ENCODE measurements at places on chromosomes 4 and X. TPM values are rescaled to one million over a fixed set of nuclear protein-coding genes. Genes with fewer than 3 reads are reported as not detected.

Gene DRD5
- not detected for total RNA-seq

GRCh38 chr4:3674479-3674851 lies 91.7 kb upstream of the ADRA2C start:
- no peak for DNase-seq
- no peak overlapping the region for H3K27ac ChIP-seq
- no peaks in the 10 kb centered on the region for H3K4me1 ChIP-seq
- H3K4me3 ChIP-seq: no peak overlapping the region
- H3K36me3 ChIP-seq: no peaks in the 10 kb centered on the region

Gene MAGEE2
- total RNA-seq: not detected

- no peaks in the 10 kb centered on the region for H3K4me1 ChIP-seq
- H3K4me3 ChIP-seq: no peak overlapping the region
- no peaks in the 10 kb centered on the region for H3K36me3 ChIP-seq
- H3K27me3 ChIP-seq: no peaks in the 10 kb centered on the region
Observed at GRCh38 chrX:29841750-29842149, 373.6 kb upstream of the MAGEB2 start.

DNA sequence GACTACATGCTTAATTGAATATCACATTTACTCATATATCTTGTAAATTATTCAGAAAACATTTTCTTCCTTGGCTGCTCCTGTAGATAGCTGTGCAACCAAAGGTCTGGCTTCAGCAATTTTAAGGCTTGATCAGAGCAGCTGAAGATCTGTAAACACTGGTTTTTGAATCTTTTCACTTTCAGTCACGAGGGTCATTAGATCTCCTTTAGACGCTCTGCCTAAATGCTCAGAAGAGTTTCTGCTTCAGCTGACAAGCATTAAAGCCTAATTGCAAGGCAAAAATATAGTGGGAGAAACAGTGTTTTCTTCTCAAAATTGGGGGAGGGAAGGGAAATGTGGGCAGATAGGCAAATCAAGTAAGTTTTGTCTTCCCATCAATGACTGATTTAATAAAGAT lies 25.7 kb downstream of the TRPC5 start:
- no peak for DNase-seq
- peaks cover 2% of the 10 kb centered on the region for H3K27me3 ChIP-seq
- H3K4me3 ChIP-seq: no peak overlapping the region

- no peaks in the 10 kb centered on the region for H3K36me3 ChIP-seq
- H3K4me1 ChIP-seq: peaks cover 4% of the 10 kb centered on the region
- no peak overlapping the region for H3K4me3 ChIP-seq
- DNase-seq: no peak
- H3K27ac ChIP-seq: no peak overlapping the region
Observed at GRCh38 chrX:147898951-147899350, 12.8 kb upstream of the FMR1 start.

Gene FAM236A
- not detected for total RNA-seq

- H3K36me3 ChIP-seq: peaks cover 3% of the 10 kb centered on the region
- no peak overlapping the region for H3K27ac ChIP-seq
- H3K27me3 ChIP-seq: no peaks in the 10 kb centered on the region
- DNase-seq: peak; percentile 57
- H3K4me1 ChIP-seq: peaks cover 2% of the 10 kb centered on the region
- no peak overlapping the region for H3K4me3 ChIP-seq
Observed at GRCh38 chr4:37970702-37971101, 10.5 kb downstream of the PTTG2 start.

- peaks cover 4% of the 10 kb centered on the region for H3K27me3 ChIP-seq
- no peak overlapping the region for H3K27ac ChIP-seq
- H3K4me1 ChIP-seq: no peaks in the 10 kb centered on the region
- DNase-seq: no peak
- H3K36me3 ChIP-seq: no peaks in the 10 kb centered on the region
Observed at GRCh38 chr4:108287834-108288413, 119.2 kb upstream of the LEF1 start.

GRCh38 chr4:142404191-142404611 lies 441.9 kb downstream of the INPP4B start:
- peak overlapping the region; percentile 86 for H3K4me3 ChIP-seq
- H3K27me3 ChIP-seq: no peaks in the 10 kb centered on the region
- H3K4me1 ChIP-seq: peaks cover 62% of the 10 kb centered on the region
- peak overlapping the region; percentile 99 for H3K27ac ChIP-seq
- peaks cover 30% of the 10 kb centered on the region for H3K36me3 ChIP-seq
- peak; percentile 54 for DNase-seq

- H3K4me3 ChIP-seq: no peak overlapping the region
- no peaks in the 10 kb centered on the region for H3K27me3 ChIP-seq
- DNase-seq: no peak
- H3K4me1 ChIP-seq: no peaks in the 10 kb centered on the region
- H3K27ac ChIP-seq: no peak overlapping the region
Observed at GRCh38 chr4:12846368-12846767, 637.8 kb downstream of the RAB28 start.

Gene HPGD
- 36.4 TPM for total RNA-seq

Gene HUWE1
- 213 TPM for total RNA-seq

Gene TCEAL7
- not detected for total RNA-seq

Gene PAGE4
- not detected for total RNA-seq

- peak overlapping the region; percentile 93 for H3K27ac ChIP-seq
- peaks cover 24% of the 10 kb centered on the region for H3K36me3 ChIP-seq
- DNase-seq: no peak
- peak overlapping the region; percentile 93 for H3K4me3 ChIP-seq
- peaks cover 19% of the 10 kb centered on the region for H3K4me1 ChIP-seq
- peaks cover 2% of the 10 kb centered on the region for H3K27me3 ChIP-seq
Observed at GRCh38 chrX:73944563-73944908, 359.4 kb upstream of the ZCCHC13 start.

Gene HS6ST2
- total RNA-seq: 0.18 TPM

Gene CTAG2
- not detected for total RNA-seq

Gene CCDC110
- not detected for total RNA-seq

GRCh38 chr4:113397114-113397701 lies 347.8 kb downstream of the ANK2 start:
- H3K4me1 ChIP-seq: peaks cover 2% of the 10 kb centered on the region
- no peak overlapping the region for H3K4me3 ChIP-seq
- peaks cover 8% of the 10 kb centered on the region for H3K27me3 ChIP-seq
- H3K36me3 ChIP-seq: no peaks in the 10 kb centered on the region

Gene NWD2
- not detected for total RNA-seq

Gene ETDB
- total RNA-seq: not detected

- no peaks in the 10 kb centered on the region for H3K4me1 ChIP-seq
- H3K4me3 ChIP-seq: no peak overlapping the region
- no peak overlapping the region for H3K27ac ChIP-seq
- H3K27me3 ChIP-seq: no peaks in the 10 kb centered on the region
Observed at GRCh38 chrX:112359906-112360305, 277.3 kb upstream of the TRPC5 start.

- no peaks in the 10 kb centered on the region for H3K4me1 ChIP-seq
- no peak overlapping the region for H3K4me3 ChIP-seq
- no peak overlapping the region for H3K27ac ChIP-seq
- DNase-seq: no peak
Observed at GRCh38 chrX:56114437-56114787, 117.7 kb upstream of the KLF8 start.

Gene UGT8
- total RNA-seq: 0.25 TPM

Gene GPR173
- total RNA-seq: not detected

GRCh38 chrX:85808217-85808616 lies 239.1 kb downstream of the CHM start:
- no peaks in the 10 kb centered on the region for H3K36me3 ChIP-seq
- H3K27me3 ChIP-seq: no peaks in the 10 kb centered on the region
- no peak overlapping the region for H3K27ac ChIP-seq
- H3K4me3 ChIP-seq: no peak overlapping the region

DNA sequence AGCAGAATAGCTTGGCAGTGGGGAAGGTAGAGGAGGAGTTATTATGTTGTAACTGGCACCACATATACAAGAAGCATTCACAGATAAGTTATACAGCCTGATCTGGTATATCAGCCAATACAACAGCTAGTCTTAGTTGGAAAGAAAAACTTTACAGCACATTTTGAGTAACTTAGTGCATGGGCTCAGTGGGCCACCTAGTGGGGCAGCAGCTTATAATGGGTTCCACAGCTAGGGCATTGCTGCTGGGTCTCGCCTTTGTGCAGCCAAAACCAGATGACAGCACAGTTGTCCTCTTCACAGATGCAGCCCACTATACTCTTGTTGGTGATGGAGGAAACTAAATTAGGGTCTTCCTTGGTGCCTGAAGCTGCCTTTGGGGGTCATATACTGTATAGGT lies 448.1 kb upstream of the RASGEF1B start:
- no peaks in the 10 kb centered on the region for H3K36me3 ChIP-seq
- DNase-seq: no peak
- no peak overlapping the region for H3K27ac ChIP-seq
- H3K4me3 ChIP-seq: no peak overlapping the region

DNA sequence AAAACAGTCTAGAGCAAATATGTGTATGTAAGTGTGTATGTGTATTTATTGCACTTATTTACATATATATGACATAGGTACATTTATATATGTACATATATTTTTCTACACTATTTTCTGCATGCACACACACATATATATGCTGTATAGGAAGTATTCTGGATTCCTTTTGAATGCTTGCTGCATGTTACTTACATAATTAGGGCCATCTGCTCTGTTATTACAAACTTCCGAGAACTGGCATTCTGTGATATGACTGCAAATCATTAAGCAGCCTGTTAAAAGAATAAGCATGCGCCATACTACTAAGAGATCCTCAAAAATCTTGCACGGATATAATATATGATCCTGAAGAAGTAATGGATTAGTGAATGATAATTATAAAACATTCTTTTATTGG lies 1157.6 kb upstream of the TENM3 start:
- H3K27me3 ChIP-seq: no peaks in the 10 kb centered on the region
- no peak overlapping the region for H3K4me3 ChIP-seq
- H3K4me1 ChIP-seq: no peaks in the 10 kb centered on the region
- DNase-seq: no peak
- H3K36me3 ChIP-seq: no peaks in the 10 kb centered on the region
- H3K27ac ChIP-seq: no peak overlapping the region

- DNase-seq: no peak
- H3K4me3 ChIP-seq: no peak overlapping the region
- H3K27me3 ChIP-seq: peaks cover 41% of the 10 kb centered on the region
- H3K36me3 ChIP-seq: no peaks in the 10 kb centered on the region
- H3K4me1 ChIP-seq: no peaks in the 10 kb centered on the region
- no peak overlapping the region for H3K27ac ChIP-seq
Observed at GRCh38 chr4:139596034-139596683, 40.1 kb upstream of the SETD7 start.

DNA sequence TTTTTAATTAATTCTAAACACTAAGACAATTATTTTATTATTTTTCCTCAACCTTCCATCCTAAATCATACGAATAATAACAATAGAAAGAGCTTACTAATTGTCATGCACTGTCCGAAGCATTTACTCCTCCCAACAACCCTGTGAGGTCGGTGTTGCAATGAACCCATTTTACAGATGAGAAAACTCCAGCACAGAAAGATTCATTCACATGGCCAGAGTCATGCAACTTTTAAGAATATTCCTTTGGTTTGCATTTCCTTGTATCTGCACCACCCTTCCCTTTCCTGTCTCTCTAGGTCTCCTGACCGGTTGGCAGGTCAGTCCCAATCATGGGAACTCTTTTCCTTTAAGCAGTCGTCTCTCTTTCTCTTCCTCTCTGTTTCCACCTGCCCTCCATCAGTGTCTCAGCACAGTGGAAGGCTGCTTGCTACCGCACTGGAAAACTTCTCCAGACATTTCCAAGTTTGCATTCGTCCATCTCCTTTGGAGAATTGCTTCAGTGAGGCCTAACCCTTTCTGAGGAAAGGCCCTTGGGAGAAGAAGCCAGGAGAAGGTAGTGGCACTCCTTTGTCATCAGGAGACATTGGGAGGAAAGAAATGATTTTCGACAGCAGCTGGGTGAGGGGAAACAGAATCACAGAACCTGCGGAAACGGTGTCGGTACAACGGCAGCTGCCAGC lies 1.9 kb upstream of the TMSB4X start:
- peak overlapping the region; percentile 97 for H3K27ac ChIP-seq
- H3K27me3 ChIP-seq: no peaks in the 10 kb centered on the region
- DNase-seq: no peak
- peaks cover 42% of the 10 kb centered on the region for H3K36me3 ChIP-seq

GRCh38 chrX:10098270-10098713 lies 58.5 kb upstream of the CLCN4 start:
- peak overlapping the region; percentile 83 for H3K4me3 ChIP-seq
- no peaks in the 10 kb centered on the region for H3K27me3 ChIP-seq
- peak overlapping the region; percentile 92 for H3K27ac ChIP-seq
- DNase-seq: peak; percentile 68
- peaks cover 40% of the 10 kb centered on the region for H3K4me1 ChIP-seq

DNA sequence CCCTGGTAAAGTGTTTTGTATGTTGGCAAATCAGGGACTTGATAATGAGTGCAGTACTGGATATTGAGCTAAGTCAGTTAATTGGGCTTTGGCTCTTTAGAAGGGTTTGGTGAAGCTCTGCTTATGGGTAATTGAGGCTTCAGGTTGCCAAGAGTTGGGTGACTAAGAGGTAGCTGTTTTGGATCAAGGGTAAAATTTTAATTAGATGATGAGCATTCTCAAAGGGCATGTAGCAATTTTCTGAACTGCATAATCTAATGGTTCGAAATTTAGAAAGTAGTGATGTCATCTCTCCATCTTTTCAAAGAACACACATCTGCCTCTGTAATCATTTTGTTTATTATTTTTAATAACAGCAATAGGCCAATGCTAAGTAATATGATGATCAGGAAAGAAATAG lies 5.5 kb upstream of the TRIM2 start:
- H3K36me3 ChIP-seq: no peaks in the 10 kb centered on the region
- H3K4me1 ChIP-seq: no peaks in the 10 kb centered on the region
- no peak for DNase-seq
- H3K27ac ChIP-seq: no peak overlapping the region
- no peaks in the 10 kb centered on the region for H3K27me3 ChIP-seq
- no peak overlapping the region for H3K4me3 ChIP-seq

Gene GLUD2
- 0.60 TPM for total RNA-seq

DNA sequence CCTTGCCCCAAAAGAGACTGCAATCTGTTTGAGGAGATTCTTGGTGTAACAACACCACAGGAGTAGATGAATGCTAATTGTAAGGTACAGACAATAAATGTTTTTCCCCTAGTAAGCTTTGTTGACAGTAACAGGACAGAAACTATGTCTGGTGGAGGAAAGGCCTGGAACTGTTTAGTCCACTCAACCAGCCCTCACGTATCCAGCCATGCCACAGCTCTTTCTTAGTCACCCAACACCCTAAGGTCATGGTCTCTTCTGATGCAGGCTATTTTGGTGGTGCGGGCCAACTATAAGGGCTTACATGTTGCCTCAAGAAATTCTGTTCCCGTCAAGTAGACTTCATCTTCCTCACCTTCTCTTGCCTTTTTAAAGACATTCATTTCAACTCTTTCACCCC lies 75.9 kb upstream of the GAB1 start:
- H3K36me3 ChIP-seq: no peaks in the 10 kb centered on the region
- H3K27me3 ChIP-seq: peaks cover 2% of the 10 kb centered on the region
- H3K4me1 ChIP-seq: peaks cover 1% of the 10 kb centered on the region

Gene PDZD4
- total RNA-seq: 0.88 TPM

DNA sequence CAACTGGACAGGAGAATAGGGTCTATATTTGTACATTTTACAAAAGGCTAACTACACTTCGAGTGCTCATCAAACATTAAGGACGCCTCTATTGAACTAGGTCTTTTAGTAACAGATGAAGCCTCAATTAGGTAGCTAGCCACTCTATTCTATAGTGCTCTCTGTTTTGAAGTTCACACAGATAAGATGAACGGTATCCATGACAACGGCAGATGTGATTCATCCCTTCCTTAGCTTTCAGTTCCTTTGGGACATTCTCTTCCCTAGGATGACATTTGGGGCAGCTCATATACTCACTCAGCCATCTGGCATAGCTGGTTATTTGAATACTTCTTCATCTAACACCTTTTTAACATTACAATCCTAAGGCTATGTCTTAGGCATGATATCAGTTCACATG lies 62.4 kb upstream of the WDFY3 start:
- H3K4me3 ChIP-seq: no peak overlapping the region
- H3K27me3 ChIP-seq: no peaks in the 10 kb centered on the region
- no peaks in the 10 kb centered on the region for H3K36me3 ChIP-seq
- no peaks in the 10 kb centered on the region for H3K4me1 ChIP-seq

Gene BMPR1B
- total RNA-seq: not detected

Measured in activated CD4-positive, alpha-beta memory T cell treated with anti-CD3 and anti-CD28 coated beads, Interleukin-2, amount 10 ng/mL, durations not matched to agents 7 days and 5 days (primary cell).